ENCODE measurements at places on chromosomes 4 and X.

GRCh38 chr4:137299281-137299680, 233.0 kb downstream of the PCDH18 start:
- DNase-seq: no peak

DNA sequence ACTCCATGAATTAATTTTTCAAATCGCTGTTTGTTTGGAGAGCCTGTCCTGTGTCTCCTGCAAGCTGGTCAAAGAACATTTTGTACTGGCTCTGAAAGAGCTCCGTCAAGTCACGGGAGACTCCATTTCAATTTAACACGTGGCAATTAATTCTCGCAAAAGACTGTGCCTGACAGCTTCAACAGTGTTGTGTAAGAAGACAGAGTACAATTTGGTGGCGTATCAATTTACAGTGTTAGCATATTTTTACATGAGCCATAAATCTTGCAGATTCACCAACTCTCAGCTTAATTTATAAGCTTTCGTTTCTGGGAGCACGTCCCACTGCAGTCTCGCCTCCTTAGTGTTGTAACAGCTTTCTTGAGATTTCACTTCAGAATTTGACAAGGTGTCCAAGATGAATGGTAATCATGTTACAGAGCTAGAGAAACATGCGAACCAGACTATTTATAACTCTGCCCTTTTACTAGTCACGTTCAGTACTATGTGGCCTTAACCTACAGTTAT, 70.8 kb downstream of the RWDD4 start:
- no peak for DNase-seq

DNA sequence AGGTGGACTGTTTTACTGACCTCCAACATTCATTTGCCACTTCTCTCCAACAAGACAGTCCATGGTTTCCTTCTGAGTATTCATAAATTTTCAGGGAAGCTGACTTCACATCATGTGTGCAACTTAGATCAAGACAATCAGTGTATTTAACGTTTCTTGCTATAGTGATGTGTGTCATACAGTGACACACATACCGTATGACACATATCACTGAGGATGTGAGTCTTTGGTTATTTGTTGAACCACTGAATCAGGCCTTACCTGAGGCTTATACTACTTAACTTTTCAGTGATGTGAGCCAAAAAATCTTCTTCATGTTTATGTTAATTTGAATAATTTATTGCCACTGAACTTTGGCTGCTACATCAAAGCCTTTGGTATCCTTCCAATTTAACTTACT, 166.8 kb downstream of the BMPR1B start:
- no peak for DNase-seq

GRCh38 chrX:150542846-150543229, 25.6 kb upstream of the MTM1 start:
- DNase-seq: no peak

GRCh38 chrX:120781403-120781802, 94.3 kb downstream of the CT47B1 start:
- no peak for DNase-seq

DNA sequence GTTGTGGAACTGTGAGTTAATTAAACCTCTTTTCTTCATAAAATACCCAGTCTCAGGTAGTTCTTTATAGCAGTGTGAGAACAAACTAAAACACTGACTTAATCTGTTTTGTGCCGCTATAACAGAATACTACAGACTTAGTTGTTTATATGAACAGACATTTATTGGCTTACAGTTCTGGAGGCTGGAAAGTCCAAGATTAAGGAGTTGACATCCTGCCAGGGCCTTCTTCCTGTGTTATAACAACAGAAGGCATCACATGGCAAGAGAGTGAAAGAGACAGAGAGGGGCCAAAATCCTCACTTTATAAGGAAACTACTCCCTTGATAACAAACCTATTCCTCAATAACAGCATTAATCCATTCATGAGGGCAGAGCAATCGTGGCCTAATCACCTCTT, 42.5 kb upstream of the KCNIP4 start:
- DNase-seq: no peak

GRCh38 chr4:13963601-13964000, 336.1 kb upstream of the BOD1L1 start:
- no peak for DNase-seq

DNA sequence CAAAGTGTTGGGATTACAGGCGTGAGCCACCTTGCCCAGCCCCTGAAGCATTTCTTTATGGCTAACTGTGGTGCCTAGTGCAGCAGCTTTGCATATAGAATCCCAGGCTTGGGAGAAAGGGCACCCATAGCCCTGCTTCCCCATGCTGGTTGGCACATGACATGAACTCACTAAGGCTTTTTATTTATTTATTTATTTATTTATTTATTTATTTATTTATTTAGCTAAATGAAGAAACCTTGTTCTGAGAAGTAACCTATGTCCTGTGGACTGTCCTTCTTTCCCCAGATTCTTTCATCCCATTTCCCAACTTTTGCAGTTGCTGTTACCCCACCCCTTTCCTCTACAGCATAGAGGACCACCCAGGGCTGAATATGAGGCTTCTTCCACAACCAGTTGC, 1.9 kb upstream of the GJB1 start:
- no peak for DNase-seq

GRCh38 chr4:8495803-8496202, 55.2 kb downstream of the TRMT44 start:
- DNase-seq: no peak

- no peak for DNase-seq
Measured at GRCh38 chrX:47191331-47191730, 2.3 kb upstream of the UBA1 start.

- no peak for DNase-seq
Measured at GRCh38 chrX:7146020-7146702, 1.4 kb upstream of the STS start.

GRCh38 chrX:48683411-48683982, at the start of gene WAS:
TSS of gene WAS (plus strand) at chrX:48683799. CDS start at chrX:48683854, 55 bp downstream.
- DNase-seq: no peak

GRCh38 chr4:3613967-3614730, 81.9 kb upstream of the LRPAP1 start:
- DNase-seq: no peak

- no peak for DNase-seq
Measured at GRCh38 chrX:314781-315595, 3.6 kb downstream of the GTPBP6 start.

DNA sequence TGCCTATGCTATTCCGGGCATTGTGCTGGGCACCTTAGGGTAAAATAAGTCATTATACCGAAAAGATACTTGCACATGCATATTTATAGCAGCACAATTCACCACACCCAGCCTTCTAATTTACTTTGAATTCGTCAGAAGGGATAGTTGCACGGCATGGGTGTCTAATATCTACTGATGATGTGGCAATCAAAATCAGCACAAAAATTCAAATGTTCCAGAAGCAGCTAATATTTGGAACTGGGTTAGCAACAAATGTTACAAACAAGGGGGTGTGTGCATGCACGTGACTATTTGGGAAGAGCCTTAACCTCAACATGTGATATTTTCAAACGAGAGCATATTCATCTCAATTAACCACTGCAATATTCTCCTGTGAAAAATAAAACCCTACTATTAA, 79.7 kb upstream of the PRSS48 start:
- DNase-seq: no peak

- peak; percentile 6 for DNase-seq
Measured at GRCh38 chr4:54961357-54961975, 163.9 kb downstream of the KDR start.

GRCh38 chr4:25358515-25359275, 18.4 kb upstream of the ANAPC4 start:
- DNase-seq: no peak

DNA sequence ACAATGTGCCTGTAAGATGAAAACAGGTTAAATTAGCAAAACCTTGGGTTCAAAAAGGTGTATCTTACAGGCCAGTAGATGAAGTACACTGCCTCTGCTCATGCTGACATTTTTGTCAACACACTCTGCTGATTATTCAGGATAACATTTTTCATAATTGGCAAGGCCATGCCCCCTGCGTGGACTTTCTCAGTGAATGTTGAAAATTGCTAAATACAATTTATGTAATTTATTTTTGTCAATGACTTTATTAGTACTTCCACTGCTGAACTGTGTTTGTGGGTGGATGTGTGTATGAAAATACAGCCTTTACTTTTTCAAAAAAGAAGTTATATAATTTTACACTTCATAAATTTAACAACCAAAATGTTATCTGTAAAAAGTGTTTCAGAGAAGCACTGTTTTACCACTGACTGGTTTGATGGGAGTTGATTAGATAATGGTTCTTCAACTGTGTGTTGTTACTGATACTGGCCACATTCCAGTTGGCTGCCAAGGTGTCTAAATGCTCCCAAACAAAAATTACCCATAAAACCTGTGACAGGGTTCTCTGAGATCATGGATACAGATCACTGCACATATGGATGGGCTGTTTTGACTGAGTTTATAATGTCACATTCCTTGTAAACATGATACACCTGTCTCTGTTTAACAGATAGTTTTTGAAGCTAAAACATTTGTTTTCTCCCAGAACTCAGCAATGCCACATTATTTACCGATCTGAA, 151.9 kb upstream of the SLC7A11 start:
- no peak for DNase-seq

- no peak for DNase-seq
Measured at GRCh38 chr4:144574000-144574399, 72.0 kb upstream of the HHIP start.

DNA sequence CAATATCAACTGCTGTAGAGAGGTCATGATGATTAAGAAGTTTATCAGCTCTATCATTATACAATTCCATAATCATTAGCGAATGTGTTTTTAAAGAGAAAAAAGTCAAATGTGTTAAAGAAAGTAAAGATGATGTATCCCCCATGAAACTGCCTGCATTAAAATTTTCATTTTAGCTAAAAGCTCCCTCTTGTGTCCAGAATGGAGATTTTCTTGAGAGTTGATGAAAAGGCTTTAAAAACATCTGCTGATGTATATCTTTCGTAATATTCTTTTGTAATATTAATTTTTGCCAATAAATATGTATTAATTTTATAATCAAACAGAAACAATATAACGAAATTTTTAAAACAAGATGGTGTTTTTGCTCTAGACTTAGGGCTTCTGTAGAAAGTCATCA, 52.1 kb upstream of the LHFPL1 start:
- DNase-seq: peak; percentile 2

DNA sequence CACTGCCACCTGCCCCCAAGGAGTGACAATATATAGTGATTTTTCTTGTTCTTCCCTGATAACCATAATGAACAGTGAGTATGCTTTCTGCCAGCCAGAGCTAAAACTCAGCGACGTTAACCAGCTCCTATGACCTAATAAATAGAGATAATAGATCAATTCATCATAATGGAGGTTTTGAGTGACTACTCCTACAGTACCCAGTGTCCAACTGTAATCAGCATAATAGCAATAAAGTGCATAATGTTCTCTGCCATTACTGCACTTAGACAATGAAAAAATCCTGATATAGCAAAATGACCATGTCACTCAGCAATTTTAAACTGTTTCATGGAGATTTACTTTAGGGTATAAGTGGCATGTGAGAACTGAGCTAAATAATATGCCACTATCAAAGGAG, 20.7 kb upstream of the TXLNG start:
- no peak for DNase-seq

- no peak for DNase-seq
Measured at GRCh38 chr4:113987382-113987941, 8.0 kb upstream of the ARSJ start.

DNA sequence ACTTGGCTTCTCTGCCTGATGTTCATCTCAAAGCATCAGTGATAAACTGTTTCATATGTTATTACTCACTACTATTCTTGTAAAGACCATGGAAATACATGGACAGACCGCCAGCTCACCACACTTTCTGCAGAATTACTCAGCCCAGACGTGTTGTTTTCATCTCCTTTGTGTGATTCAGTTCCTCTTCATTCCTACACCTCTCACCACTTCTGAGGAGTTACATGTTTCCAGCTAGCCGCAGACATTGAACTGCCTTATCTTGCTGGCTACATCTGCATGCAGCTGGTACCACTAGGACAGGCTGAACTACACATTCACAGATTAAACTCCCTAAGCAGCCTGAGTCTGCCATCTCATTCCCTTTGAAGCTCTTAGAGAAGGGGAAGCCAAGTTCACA, 443.2 kb upstream of the FGF16 start:
- no peak for DNase-seq

DNA sequence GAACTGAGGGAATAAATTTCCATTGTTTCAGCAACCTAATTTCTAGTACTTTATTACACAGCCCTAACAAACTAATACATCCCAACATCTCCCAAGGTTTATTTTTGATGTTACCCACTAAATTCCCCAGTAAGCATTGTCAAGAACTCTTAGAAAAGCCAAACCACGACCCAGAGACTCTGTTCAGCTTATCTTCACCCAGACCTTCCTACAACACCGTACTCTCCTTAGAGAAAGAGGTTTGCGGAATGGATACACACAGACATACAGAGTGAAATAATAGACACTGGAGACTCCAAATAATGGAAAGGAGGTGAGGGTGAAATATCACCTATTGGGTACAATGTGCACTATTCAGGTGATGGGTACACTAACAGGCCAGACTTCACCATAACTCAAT, 75.6 kb downstream of the LRBA start:
- no peak for DNase-seq

DNA sequence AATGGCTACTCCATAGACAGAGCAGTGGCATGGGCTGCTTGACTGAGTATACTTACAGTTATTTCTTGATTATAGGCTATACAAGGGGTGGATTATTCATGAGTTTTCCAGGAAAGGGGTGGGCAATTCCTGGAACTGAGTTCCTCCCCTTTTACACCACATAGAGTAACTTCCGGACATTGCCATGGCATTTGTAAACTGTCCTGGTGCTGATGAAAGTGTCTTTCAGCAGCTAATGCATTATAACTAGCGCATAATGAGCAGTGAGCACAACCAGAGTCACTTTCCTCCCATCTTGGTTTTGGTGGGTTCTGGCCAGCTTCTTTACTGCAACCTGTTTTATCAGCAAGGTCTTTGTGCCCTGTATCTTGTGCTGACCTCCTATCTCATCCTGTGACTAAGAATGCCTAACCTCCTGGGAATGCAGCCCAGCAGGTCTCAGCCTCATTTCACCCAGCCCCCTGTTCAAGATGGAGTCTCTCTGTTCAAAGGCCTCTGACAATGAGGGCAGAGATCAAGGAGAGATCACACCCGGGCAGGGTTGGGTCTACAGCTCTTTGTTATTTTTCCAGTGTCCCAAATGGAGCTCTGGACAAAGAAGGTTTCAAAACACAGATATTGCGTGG, 468.4 kb upstream of the PRKX start:
- no peak for DNase-seq

- peak; percentile 26 for DNase-seq
Measured at GRCh38 chr4:158856852-158857251, 88.0 kb downstream of the FNIP2 start.

GRCh38 chr4:24557026-24558025, 27.0 kb downstream of the DHX15 start:
- peak; percentile 32 for DNase-seq

DNA sequence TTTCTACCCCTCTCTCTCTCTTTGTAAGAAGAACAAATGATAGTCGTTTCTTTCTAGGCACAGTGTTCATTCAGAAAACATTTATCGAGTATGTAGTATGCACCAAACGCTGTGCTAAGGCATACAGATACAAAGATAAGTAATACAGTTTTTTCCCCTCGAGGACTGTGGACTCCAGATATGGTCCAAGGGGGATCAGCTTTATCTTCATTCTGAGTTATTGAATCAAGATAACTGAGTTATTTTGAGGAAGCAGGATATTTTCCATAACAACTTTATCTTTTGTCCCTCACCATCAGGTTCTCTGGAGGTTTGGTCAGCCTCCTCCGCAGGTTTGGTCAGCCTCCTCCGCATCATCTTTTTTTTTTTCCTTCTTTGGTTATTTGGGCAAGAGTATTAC, 15.0 kb downstream of the EREG start:
- no peak for DNase-seq
